ENCODE measurements at places on chromosomes 5 and 9.

GRCh38 chr9:93020151-93020550 lies 38.4 kb upstream of the SUSD3 start:
- no peak for DNase-seq

DNA sequence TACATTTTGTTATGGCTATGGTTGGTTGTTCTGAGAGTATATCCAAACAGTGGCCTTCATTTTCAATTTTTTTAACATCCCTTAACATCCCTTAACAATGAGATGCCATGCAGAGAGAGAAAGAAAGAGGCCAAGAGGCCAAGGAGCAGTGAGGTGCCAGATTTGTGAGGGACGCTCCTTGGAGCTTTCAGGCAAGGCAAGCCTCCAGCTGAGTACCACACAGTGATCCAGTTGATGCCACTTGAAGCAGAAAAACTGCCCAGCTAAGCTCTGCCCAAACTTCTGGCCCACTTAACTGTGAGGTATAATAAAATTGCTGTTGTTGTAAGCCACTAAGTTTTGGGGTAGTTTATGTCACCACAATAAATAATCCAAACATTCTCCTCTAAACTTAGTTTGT lies 22.6 kb upstream of the EMB start:
- DNase-seq: no peak

- no peak for DNase-seq
These were observed 178.7 kb downstream of the PPP2R2B start for GRCh38 chr5:146699664-146700418.

GRCh38 chr5:39019254-39019653 lies 54.9 kb downstream of the RICTOR start:
- no peak for DNase-seq

- no peak for DNase-seq
These were observed 31.0 kb downstream of the PCDHGC5 start for GRCh38 chr5:141519605-141520565.

- DNase-seq: no peak
These were observed 76.4 kb downstream of the SNX24 start for GRCh38 chr5:122921826-122922225.

GRCh38 chr5:16987776-16988175 lies 51.7 kb upstream of the MYO10 start:
- no peak for DNase-seq

- DNase-seq: no peak
These were observed 99.5 kb downstream of the PAX5 start for GRCh38 chr9:36934478-36935065.

DNA sequence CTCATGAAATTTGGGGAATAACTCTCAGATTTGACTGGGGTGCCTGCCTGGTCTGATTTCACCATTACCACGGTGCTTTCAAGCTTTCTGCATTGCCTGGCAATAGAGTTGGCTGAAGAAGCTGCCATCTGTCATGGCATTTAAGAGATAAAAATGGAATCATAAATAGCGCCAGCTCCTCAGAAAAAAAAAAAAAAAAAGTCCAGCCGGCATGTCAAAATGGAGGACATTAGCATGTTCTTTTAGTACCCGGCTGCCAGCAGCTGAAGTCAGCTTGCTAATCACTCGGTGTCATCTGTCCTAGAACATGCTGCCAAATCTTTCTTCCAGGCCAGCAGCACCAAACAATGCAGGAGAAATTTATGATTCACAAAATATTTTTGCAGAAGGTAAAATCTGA lies 57.7 kb upstream of the CER1 start:
- no peak for DNase-seq

GRCh38 chr9:20811872-20812271 lies 127.8 kb downstream of the FOCAD start:
- DNase-seq: no peak

- DNase-seq: no peak
These were observed 38.4 kb downstream of the EBF1 start for GRCh38 chr5:159061179-159061796.

DNA sequence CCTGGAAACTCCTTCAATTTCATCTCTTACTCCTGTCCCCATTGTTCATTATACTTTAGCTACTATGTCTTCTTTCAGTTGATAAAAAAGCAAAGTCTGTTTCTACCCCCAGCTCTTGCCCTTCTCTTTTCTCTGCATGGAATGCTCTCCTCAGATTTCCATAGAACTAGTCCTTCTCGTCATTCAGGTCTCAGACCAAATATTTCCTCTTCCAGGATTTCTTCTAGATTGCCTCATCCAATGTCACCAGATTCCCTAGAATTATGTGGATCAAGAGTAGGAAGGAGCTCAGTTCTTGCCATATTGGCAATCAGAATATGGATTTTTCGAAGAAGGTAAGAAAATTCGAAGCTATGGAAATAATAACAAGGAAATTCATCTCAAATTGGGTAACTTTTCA lies 176.1 kb downstream of the GABRG2 start:
- DNase-seq: no peak

- no peak for DNase-seq
These were observed 53.0 kb downstream of the FCHO2 start for GRCh38 chr5:73008831-73009230.

Measured in iPS DF 6.9 (cell line).